ENCODE measurements at places on chromosomes 3 and 15.

DNA sequence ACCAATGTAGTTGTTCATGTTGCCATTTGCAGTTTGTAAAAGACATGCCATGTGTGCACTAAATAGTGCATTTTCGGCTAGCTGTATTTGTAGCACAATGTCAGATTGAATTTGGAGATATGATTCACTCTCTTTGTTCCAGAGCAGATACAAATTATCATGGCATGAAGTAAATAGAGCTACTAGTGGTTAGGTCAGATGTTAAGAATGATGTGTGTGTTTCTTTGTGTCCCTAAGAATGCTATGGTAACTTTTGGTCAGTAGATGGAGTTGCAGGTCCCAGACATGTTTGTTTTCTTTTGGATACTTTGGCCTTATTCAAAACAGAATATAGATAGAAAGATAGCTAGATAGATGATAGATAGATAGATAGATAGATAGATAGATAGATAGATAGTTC is 595.8 kb downstream of the NLGN1 start:
- no peak for DNase-seq

- DNase-seq, result no peak
These were observed 702.6 kb upstream of the ROBO1 start for GRCh38 chr3:80470433-80470832.

DNA sequence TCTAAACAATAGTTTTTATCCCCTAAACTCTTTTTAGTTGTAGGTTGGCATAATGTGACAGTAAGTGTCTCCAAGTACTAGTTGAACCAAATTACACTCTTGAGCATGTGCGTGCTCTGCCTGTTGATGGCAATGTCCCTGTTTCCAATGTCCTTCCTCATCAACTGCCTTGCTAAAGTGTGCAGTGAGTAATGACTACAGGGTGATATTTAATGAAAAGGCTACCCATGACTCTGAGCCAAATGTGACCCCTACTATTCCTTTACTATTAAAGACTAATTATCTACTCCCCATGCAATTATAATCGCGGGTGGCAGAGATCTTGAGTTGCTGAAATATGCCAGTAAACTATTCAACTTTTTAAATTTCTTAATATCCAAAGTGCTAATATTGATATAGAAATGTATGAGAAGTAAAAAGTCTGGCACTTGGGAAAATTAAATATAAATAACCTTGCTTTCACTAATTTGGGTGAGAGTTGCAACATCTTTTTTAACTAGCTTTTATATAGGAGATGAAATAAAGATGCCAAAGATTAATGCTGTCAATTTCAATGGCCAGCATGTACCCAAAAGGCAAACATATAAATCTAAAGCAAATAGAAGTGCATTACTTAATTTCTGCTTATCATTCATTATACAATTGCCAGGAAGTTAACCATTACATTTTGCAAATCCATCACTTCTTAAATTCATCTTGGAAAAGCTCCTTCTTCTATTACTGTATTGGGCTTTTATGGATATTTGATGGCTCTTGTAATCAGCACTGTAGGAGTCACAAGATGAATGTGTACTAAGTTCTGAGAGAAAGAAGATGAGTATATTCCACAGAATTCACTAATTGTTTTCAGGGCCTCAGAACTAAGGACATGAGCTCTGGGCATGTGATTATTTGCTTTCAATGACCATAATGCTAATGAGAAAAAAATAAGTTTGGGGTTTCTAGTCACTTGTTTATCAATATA is 518.2 kb upstream of the NAALADL2 start:
- no peak for DNase-seq

DNA sequence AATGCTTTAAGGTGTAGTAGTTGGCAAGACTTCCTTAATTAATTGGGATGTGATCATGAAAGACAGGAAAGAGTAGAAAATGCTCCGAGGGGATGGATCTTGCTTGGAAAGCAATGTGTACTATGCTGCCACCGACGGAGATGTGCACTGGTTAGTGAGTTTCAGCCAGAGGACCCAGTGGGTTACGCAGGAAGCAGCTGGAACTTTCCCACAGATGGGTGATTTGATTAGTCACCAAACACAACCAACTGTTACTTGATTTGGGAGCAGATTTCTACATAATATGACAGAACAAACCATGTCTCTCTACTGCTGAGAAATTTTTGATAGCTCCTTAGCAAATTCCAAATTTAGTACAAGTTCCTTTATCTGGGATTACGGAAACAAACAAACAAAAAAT is 245.4 kb upstream of the MCTP2 start:
- no peak for DNase-seq

GRCh38 chr3:14514323-14514720 is 25.8 kb downstream of the GRIP2 start:
- DNase-seq, result no peak

GRCh38 chr3:18703798-18704197 is 278.7 kb upstream of the SATB1 start:
- no peak for DNase-seq

DNA sequence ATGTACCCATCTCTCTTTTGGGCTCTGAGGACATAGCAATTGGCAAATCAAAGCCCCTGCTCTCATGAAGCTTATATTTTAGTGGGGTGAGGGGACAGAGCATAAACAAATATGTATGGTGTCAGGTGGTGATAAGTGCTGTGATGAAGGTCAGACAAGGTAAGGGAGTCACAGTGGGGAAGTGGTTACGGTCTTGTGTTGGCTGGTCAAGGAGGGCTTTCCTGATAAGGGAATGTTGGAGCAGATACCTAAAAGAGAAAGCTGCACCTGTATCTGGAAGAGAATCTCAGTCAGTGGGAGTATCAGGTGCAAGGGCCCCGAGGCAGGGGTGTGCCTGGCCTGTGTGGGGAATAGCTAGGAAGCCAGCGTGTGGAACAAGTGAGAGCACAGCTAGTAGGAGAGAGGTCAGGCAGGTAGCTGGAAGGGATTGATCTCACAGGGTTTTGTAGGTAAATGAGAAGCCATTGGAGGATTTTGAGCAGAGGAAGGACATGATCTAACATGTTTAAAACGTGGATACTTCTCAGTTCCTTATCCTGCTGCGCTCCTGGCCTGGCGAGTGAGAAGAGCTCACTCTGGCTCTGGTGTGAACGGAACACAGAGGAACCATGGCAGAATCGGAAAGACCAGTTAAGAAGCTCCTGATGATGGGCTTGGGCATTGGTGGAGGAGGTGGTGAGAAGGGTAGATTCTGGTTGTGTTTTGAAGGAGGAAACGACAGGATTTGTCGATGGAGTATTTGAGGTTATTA is 35.5 kb downstream of the MRAS start:
- no peak for DNase-seq

DNA sequence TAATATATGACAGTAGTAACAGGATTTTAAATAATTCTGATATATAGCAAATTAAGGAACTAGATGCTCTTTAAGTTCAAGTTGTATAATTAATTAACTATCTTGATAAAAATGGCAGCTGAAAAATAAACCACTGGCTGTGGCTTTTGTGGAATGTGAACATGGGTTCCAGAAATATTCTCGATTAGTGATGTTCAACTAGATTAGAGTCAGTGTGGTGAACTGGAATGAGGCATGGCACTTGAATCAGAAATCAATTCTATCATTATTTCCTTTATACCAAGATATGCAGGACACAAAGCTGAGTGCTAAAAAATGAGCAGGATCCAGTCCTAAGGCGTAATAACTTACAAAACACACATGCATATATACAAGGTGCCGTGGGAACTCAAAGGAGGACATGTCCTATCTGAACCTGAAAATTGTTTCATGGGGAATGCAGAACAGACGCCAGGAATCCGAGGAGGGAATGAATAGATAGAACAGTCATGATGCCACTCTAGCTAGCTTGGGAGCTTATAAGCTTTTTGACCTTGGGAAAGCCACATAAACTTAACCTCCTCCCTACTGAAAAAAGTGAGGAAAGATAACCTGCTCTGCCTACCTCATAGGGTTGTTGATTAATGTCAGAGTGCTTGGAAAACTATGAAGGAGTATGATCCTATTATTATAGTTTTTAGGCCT is 402.4 kb downstream of the PLCL2 start:
- DNase-seq, result no peak

DNA sequence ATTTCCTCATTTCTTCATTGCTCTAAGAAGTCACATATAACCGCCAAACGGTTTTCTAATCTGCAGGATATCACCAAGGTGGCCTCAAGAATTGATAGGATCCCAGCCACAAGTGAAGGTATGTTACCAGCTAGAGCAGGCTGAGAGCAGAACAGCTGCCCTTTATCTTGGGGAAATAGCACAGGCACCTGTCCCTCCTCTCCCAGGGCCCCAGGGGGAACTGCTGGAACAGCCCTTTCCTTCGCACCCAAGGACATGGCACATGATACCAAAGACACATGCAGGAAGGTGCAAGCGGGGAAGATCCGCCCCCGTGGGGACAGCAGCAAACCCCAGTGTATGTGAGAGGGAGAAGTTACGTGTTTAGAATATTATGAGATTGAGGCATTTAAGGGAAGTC is 35.3 kb downstream of the HOMER2 start:
- no peak for DNase-seq

- DNase-seq, result no peak
These were observed 79.4 kb upstream of the THBS1 start for GRCh38 chr15:39501366-39502081.

DNA sequence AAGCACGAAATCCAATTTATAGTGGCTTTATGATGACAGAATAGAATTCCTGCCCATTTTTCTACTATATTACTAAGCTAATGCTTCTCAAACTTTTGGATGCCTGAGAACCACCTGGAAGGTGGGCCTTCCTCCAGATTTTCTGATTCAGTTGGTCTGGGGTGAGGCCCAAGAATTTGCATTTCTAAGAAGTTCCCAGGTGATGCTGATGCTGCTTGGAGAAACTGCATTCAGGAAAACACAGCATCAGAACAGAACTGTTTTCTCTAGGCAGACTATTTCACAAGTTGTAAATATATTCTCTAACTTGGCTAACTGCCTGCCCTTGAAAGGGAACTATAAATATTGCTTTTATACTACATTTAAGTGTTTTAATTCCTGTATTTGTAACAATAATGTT is 644.9 kb upstream of the DPPA4 start:
- DNase-seq, result no peak

- no peak for DNase-seq
These were observed 164.7 kb downstream of the CTNNB1 start for GRCh38 chr3:41363830-41364523.

GRCh38 chr3:37627951-37628620 is 233.6 kb upstream of the CTDSPL start:
- DNase-seq, result no peak

DNA sequence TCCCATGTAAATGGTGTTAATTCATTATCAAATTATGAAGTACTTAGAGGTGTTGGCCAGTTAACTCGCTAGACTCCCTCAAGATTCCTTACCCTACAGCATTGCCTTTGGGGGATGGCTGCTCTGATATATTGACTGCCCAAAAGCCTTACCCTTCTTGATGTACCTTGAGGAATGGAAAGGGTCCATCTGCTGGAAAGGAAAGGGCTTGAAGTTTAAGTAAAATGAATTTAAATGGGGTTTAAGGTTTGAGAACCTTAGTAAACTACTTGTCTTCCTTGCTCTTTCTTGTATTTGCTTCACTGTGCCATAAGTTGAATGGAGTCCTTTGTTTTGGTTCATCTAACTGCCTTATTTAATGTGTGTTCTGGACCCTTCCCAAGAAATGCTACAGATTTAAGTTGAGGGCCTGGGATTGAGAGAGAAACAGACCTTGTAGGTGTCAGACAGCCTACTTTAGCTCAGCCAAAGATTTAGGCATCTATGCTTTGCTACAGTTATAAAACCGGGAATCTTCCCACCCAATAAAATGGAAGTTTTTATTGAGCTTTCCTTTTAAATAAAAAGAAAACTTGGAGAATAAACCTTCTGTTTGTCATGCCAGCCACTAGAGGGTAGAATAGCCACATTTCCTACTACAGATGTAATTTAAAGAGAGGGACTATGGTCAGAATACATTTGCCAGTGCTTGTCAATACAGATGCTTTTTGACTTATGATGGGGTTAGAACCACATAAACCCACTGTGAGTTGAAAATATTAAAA is 25.3 kb downstream of the CMSS1 start:
- no peak for DNase-seq

- no peak for DNase-seq
These were observed 36.8 kb upstream of the SEC13 start for GRCh38 chr3:10357592-10358308.

- DNase-seq, result no peak
These were observed 302.4 kb upstream of the PDZRN3 start for GRCh38 chr3:73927203-73927570.

DNA sequence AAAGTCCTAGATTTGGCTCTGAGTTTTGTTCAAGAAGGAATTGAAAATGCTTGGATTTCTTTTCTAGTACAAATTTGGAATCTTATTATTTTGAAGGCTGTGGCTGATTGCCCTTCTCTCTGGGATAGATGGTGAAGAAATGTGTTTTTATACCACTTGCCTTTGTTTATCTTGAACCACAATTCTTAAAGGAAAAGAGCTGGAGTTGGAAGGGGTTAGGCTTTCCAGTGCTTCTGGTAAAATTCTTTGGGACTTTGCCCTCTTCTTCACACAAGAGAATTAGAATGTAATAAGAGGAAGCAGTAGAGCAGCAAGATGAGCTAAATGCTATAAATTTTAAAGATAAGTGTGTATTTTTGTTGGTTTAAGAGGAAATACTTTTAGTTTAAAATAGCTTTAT is 65.8 kb downstream of the COL6A5 start:
- DNase-seq, result no peak

- no peak for DNase-seq
These were observed 20.9 kb upstream of the LDHAL6B start for GRCh38 chr15:59185725-59186124.

DNA sequence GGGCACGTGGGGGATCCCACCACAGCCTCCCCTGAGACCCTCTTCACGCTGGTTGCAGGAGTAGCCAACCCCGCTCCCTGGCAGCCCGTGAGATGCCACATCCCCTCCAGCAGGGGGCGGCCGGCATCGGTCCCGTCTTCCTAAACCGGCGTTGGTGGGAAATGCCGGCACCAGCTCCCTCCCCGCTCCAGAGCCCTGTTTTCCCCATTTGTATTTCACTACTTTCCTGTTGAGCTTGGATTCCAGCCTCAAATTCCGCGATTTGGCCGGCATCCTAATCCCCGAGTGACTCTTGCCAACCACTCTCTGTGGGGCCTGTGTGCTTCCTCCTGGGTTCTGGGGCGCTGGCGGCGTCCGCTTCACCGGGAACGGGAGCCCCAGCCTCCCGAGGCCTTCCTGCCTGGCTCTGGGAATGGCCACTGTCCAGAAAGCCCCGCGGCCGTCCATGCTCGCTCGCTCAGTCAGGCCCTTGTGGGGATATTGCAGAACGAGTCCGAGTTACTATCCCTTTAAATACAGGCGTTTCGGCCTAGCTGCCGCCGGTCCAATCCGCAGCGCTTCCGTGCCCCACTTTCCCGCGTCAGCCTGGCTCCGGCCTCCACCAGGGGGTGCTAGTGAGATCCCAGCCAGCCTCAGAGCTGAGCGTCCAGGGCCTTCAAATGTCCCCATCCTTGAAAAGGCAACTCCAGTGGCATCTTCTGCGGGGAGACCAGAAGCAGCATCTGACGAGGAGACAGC is 8.1 kb upstream of the ADAMTS17 start:
- peak; percentile 75 for DNase-seq

DNA sequence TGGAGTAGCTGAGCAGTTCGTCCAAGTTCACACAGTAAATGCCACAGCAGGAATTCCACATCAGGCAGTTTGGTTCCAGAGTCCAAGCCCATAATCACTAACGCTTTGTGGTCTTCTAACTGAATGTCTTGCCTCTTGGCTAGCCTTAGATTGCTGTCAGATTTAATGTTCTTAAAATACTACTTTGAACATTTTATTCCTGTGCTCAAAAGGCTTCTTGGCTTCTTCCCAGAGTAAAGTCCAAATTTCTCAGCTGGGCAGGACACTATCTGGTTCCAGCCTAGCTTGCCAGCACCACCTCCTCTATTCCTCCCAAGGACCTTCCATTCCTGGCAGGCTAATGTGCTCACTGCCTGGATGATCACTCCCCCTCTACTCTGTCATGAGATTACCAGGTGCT is 256.9 kb downstream of the SQOR start:
- DNase-seq, result no peak
